ENCODE measurements at places on chromosomes 12 and 14.

GRCh38 chr14:71591929-71592328, 340.3 kb upstream of the RGS6 start:
- no peak for DNase-seq

DNA sequence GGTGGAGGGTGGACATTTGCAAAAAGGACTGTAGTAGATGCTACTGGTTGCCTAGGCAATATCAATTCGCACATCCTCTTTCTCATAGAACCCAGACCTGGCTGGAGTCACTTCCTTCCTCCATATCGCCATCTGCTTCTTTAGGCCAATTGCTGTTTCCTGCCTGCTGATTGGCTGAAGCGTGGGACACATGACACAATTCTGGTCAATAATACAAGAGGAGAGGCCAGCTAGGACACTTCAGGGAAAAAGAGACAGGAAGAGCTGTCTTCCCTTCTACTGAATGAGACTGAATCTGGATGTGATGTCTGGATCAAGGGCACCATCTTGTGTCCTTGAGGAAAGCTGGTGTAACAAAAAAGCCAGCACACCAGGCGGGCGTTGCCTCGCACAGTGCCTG, 53.8 kb downstream of the TRPV4 start:
- no peak for DNase-seq

DNA sequence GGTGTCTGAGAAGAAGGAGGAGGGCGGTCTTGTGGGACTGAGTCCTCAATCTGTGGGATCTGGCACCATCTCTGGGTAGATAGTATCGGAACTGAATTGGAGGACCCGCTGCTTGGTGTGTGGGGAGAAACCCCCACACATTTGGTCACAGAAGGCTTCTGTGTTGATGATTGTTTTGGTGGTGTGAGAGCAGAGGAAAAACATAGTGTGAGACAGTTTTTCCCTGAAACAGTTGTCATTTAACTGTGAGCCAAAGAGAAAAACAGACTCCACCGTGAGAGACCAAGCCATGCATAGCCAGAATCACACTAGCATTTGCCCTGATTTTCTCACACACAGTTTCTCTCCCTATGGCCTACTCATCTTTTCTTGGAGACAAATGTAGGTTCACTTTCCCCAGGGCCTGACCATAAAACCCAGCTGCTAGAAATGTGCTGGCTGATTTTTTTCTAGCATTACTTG, 91.4 kb upstream of the FLRT2 start:
- DNase-seq, result no peak

GRCh38 chr14:24312736-24313507, 1.6 kb downstream of the LTB4R start:
- no peak for DNase-seq

GRCh38 chr12:20641106-20641505, 54.0 kb upstream of the SLCO1C1 start:
- DNase-seq, result no peak

DNA sequence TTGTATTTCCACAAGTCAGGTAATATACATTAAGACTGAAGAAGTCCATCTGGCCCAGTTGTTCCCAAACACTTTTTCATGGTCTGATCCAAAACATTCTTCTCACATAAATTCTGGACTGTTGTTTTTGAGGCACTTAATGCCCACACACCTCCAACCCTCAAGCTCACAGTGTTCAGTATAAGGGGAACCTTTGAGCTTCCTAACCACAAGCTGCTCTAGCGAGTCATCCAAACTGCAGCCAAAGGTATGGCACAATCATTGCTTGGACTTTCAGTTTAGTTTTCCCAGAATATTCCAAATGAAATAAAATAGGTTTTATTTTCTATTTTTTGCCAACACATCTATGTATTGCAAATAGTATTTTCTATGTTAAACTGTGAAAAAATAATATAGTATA, 103.0 kb downstream of the PUS7L start:
- DNase-seq, result no peak

- DNase-seq, result peak; percentile 89
Measured at GRCh38 chr12:389142-390096, at the start of gene KDM5A. Gene KDM5A, minus strand, starts transcription at chr12:389320. Its CDS starts 229 bp downstream, at chr12:389091.

DNA sequence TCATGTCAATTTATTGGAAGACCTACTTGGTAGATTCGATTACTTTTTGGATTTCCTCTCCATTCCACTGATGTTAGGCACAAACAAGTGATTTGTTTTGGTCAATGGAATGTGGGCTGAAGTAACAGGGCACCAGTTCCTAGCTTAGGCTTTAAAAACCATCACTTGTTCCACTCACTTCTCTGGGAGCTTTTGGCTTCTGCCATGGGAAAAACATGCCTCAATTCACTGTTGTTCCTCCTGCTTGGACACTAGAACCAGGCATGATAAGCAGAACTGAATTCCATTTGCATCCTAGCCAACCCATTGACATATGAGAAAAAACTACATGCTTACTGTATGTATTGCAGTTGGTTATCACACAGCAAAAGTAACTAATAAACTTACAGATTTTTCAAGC, 47.8 kb downstream of the LLPH start:
- no peak for DNase-seq

DNA sequence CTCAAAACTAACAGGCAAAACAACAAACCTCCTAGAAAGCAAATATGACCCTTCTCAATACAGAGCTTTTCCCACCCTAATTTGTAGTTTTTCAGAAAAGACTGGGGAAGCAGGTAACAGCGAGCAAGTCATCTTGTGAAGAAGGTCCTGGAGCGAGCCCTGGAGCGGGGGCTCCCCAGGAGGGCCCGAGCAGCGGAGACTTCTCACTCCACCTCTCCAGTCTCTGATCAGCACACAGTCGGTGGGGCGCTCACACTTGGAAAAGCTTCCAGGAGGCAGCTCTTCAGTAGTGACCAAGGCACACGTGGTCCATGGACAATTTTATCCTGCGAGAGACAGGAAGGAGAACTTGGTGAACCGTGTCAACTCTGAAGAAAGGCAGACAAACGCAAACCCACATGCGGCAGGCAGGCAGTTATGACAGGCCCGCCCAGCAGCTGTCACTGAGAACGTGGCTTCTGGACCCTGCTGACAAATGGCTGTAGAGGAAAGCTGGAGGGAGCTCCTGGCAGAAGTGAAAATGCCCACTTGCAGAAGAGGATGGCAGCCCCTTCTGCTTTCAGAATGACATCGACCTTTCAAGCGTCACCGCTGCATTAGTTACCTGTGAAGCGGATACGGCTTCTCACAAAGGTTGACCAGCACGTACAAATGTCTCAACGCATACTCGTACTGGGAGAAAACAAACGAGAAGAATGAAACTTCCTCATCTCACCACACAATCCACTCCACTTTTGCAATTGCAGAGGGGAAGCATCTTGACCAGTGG, 44.2 kb downstream of the LGMN start:
- DNase-seq, result no peak

DNA sequence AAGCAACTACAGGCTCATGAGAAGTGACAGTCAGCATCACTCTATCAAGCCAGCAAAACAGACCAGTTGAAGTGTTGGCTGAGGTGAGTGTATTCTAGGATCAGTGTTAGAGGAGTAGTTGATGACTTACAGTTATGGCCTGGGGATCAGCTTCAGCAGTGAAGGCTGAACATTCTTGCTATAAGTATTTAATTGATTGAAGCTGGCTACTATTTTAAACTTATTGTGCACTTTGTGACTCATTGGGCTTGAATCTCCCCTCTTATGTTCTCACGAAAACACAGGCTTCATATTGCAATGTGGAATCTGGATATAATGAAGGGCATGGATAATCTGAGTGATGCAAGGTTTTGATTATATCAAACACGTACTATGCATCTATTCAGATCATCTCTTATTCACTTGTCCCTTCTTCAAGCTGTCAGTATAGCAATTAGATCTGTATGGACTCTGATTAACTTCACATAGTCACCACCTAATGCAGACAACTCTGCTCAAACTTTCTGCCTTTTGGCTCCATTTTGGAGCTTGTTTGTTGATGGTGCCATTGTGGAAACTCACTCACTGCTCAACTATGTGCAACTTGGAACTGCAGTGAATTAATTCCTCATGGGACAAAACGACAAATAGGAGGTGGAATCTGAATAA, 309.2 kb downstream of the SLC16A7 start:
- no peak for DNase-seq

GRCh38 chr12:102009796-102010195, 52.0 kb downstream of the WASHC3 start:
- DNase-seq, result no peak

DNA sequence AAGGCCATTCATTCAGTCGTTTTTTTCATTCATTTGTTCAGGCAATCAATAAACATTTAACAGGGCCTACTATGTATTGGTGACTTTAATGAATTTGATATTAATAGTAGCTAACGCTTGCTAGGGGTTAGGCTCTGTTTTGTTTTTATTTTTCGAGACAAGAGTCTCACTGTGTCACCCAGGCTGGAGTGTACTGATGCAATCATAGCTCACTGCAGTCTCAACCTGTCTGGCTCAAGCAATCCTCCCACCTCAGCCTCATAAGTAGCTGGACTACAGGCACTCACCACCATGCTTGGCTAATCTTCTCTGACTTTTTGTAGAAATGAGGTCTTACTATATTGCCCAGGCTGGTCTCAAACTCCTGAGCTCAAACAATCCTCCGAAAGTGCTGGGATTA, 25.6 kb upstream of the MED13L start:
- no peak for DNase-seq

GRCh38 chr14:56004323-56004722, 113.9 kb upstream of the PELI2 start:
- DNase-seq, result no peak

DNA sequence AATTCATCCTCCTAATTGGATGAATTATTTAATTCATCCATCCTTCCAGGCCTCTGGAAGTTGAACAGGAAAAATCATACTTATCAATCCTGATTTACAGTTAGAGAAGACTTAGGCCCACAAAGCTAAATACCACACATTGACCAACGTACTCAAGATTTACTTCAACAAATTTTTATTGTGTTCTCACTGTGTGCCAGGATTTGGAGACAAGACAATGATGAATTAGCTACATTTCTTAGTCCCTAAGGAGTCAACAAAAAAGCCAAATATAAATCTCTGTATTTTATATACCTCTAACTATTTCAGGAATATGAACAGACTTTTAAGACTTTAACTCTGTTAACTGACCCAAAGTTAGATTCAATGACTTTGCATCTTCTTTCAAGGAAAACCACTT, 63.9 kb downstream of the DCAF5 start:
- no peak for DNase-seq

- DNase-seq, result no peak
Measured at GRCh38 chr12:13124656-13125505, 21.4 kb upstream of the GSG1 start.

DNA sequence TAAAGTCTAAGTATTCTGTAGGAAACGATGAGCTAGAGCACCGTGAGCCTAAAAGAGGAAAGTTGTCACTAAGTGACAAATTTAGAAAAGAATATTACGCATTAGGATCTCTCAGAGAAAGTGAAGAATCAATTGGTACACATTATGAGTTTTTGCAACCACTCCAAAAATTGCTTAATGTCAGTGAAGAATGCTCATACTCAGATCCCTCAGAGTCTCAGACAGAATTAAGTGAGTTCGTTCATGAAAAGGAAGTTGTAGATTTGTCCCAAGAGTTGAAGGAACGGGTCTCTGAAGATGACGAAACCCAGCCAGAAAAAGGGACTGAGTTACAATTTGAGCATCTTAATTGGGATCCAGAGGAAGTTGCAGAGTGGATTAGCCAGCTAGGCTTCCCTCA, 1.5 kb downstream of the SAMD15 start:
- no peak for DNase-seq

- DNase-seq, result no peak
Measured at GRCh38 chr14:60585676-60586075, 63.6 kb downstream of the SIX1 start.

DNA sequence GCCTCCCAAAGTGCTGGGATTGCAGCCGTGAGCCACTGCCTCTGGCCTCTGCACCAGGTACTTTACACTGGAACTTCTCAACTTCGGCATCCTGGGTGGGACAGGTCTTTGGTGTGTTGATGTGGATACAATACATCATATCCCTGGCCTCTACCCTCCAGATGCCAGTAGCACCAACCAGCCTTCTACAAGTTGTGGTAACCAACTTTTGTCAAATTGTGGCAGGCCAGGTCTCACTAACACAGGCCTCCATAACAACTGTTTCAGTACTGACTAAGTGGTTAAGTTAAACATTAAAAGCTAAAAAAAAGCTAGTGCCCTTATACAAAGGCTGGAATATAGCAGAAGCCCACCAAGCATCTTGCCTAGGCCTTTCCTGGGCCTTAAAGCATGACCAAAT, 232.9 kb downstream of the PCNX1 start:
- no peak for DNase-seq

DNA sequence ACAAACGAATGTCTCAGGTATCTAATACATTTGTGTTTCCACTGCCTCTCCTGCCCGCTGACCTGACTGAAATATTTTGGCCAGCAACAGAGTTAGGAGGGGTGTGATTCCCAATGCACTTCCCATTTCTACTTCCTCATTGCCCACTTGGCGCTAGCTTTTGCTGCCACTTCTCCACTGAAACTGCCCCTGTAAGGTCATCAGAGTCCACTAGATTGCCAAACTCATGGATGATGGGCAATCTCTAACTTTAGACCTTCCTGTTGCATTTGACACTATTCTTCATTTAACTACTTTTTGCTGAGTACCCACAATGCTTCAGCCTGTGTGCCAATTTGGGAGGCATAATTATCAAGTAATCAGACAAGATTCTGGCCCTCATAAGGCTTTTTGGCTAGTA, 40.8 kb downstream of the GPR65 start:
- no peak for DNase-seq

GRCh38 chr14:34981743-34982420, 910 bp upstream of the SRP54 start:
- DNase-seq, result peak; percentile 40

- DNase-seq, result no peak
Measured at GRCh38 chr14:31576949-31577348, 15.7 kb downstream of the NUBPL start.

DNA sequence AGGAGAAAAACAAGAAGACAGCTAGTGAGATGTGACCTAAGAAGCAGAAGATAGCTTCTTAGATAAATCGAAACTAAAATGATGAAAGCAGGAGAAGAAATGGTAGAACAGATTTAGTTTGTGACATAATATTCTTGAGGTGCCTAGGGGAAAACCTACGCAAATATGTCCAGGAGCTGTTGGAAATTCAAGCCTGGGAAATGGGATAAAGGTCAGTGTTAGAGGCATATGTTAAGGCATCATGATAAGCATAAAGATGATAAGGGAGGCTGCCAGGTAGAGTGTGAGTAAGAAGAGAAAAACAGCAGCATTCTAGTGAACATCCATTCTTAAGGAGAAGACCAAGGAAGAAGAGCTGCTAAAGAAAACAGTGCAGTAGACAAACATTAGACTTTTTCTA, 109.6 kb upstream of the LGR5 start:
- no peak for DNase-seq

GRCh38 chr12:64088431-64089349, 133.4 kb downstream of the KICS2 start:
- no peak for DNase-seq

DNA sequence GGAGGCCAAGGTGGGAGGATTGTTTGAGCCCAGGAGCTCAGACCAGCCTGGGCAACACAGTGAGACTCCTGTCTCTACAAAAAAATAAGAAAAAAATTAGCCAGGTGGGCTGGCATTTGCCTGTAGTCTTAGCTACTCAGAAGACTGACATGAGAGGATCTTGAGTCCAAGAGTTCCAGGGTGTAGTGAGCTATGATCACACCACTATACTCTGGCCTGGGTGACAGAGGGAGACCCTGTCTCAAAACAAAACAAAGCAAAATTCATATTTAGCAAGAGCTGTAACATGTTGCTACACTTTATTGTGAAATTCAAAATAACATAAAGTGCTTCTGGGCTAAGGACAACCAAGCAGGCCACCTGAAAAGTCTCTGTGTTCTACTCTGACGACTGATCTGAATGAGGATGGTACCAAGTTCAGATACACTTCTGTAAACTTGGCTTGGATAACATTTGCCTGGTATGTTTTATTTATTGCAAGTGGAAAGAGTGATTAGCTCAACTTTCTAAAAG, 11.6 kb upstream of the STRN3 start:
- no peak for DNase-seq
